GM06990 (cell line): ENCODE measurements at places on chromosomes 2 and 18.

DNA sequence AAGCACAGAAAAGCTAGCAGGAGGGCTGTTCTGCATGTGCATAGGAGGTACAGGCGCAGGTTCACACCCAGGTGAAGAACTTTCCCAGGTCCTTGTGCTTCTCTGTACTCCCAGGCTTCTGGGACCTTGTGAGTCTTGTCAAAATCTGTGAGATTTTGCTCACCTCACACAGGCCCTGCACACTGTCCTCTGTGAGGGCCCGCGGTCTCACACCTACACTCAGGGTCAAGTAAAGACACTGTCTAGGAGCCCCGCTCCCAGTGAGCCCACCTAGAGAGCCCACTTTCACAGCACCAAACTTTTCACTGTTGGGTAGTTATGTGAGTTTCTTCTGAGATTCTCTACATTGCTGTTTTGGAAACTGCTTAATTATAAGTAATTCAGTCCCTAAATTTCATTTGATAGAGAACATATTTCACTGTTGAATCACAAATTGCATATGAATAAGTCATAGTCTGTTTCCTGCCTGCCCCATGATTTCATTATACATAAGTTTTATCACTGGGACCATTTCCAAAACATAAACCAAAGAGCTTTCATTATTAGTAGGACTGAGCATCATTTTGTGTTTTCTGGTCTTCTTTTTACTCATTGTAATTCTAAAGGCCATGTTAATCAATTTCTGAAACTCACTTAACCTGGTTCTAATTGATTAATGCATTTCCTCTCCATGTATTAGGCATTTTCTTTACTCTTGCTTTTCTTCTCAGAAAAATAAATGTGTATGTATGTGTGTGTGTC lies 234.2 kb upstream of the SPOPL start:
- peak; percentile 53 for DNase-seq

DNA sequence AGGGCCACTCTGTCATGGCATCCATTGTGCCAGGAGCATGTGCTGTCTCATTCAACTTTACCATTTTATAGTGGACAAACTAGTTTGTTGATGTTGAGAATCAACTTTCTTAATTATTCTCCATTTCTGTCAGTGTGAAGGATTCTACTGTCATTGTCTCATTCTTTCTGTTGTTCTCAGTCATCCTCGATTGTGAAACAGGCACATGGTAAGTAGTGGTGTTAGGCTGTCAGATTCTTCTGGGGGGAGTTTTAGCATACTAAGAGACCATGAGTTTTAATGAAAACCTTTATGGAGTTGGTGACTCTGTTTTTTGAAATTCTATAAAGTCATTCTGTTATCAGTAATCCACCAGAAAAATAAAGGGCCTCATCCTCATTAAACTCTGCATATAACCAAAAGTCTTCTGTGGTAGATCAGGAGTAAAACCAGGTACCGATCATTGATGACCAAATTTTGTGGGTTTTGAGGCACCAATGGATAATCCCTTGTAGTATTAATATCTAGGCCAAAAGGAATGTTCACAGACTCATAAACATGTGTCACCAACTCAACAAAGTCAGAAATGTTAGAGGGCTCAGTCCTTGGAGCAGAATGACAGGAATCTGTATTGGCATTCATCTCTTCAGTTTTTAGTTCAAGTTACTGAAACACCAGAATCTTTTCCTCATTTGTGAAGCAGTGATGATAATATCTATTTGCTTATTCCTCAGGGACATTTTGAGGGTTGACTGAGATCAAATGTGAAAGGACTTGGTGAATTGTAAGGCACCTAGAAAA lies 73.2 kb downstream of the CERS6 start:
- no peak for DNase-seq

DNA sequence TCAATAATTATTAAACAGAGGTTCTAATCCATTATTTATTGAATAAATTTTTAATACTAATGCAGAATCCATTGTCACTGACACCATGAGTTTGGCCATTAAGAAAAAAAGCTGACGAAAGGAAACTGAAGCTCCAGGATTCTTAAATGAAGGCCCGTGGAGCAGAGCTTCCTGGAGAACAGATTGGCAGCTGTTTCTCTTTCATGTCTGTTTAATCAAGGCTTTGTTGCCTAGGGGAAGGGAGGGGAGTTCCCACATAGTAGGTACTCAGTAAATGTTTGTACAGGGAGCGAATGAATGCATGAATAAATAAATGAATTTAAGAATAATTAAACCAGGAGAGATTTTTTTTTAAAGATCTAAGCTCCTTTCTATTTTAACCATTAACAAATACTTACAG lies 315.1 kb upstream of the KLHL29 start:
- DNase-seq = no peak

DNA sequence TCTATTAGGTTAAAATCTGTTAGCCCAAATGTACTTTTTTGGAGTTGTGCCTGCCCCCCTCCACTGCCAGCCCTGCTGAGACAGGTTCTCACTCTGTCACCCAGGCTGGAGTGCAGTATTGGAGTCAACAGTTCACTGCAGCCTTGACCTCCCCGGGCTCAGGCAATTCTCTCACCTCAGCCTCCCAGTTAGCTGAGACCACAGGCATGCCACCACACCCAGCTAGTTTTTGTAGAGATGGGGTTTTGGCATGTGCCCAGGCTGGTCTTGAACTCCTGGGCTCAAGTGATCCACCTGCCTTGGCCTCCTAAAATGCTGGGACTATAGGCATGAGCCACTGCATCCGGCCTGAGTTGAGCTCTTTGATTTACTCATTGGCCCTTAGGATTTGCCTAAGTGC lies 110.7 kb downstream of the ICA1L start:
- no peak for DNase-seq

- peak; percentile 29 for DNase-seq
Measured at GRCh38 chr2:183063083-183063482, 15.5 kb upstream of the DUSP19 start.
